Smooth muscle cell of bladder (primary cell): ENCODE measurements at places on chromosomes 13 and 19. TPM values are rescaled to one million over a fixed set of nuclear protein-coding genes. Genes with fewer than 3 reads are reported as not detected.

Gene ZNF556
- total RNA-seq = under 0.01 and 0.09 TPM in 2 replicates

Gene LRRC25
- 0.14 and 0.28 TPM in 2 replicates for total RNA-seq

Gene KPTN
- 4.1 and 4.3 TPM in 2 replicates for total RNA-seq

Gene SPACA7
- total RNA-seq = not detected in 2 replicates

Gene KCNJ14
- 0.28 and 0.46 TPM in 2 replicates for total RNA-seq

Gene TTYH1
- not detected in 2 replicates for total RNA-seq

Gene ZNRF4
- not detected in 2 replicates for total RNA-seq
